Stimulated activated CD8-positive, alpha-beta memory T cell treated with anti-CD3 and anti-CD28 coated beads, Interleukin-4, amount 100 ng/mL, for 1 hour (primary cell): ENCODE measurements at places on chromosomes 16 and 17.

DNA sequence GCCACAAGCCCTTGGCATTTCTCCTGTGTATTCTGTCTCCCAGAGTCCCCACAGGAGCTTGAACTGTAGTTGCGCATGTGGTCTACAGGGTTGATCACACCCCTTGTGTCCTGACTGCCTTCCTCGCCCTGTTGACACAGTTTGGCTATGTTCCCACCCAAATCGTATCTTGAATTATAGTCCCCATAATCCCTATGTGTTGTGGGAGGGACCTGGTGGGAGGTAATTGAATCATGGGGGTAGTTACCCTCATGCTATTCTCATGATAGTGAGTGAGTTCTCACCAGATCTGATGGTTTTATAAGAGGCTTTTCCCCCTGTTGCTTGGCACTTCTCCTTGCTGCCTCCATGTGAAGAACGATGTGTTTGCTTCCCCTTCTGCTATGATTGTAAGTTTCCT is 21.2 kb downstream of the ADAD2 start:
- no peak for DNase-seq

DNA sequence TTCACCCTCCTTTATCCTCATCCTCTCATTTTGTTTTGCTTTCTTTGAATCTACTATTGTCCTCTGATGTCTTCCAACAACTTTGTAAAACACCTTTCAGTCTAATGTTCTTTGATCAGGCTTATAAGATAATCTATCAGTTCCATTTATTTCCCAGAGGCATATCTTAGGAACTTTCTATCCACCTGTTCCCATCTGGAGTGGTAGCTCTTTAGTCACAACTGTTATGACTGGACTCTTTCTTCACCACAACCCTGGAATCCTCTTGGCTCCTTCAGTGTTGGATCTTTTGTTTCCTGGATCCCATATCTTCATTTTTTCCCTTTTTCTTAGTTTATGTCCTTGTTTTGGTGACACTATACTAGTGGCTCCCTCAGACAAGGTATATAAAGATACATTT is 23.5 kb downstream of the RPS6KB1 start:
- DNase-seq: no peak

DNA sequence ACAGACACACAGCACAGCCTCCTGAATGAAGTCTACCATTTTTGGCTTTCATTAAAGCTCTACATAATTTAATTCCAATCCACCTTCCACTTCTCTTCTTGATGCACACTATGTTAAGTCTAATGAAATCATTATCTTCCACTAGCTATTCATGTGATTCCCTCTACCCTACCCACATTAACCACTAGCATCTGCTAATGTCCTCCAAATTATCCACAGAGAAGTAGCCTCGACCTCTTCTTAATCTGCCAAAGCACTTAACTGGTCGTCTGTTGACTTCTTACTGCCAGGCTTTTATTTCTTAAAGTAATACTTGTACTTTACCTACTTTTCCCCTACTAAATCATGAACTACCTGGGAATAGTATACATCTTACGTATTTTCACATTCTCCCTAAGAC is 91.8 kb downstream of the NCOR1 start:
- DNase-seq: no peak

DNA sequence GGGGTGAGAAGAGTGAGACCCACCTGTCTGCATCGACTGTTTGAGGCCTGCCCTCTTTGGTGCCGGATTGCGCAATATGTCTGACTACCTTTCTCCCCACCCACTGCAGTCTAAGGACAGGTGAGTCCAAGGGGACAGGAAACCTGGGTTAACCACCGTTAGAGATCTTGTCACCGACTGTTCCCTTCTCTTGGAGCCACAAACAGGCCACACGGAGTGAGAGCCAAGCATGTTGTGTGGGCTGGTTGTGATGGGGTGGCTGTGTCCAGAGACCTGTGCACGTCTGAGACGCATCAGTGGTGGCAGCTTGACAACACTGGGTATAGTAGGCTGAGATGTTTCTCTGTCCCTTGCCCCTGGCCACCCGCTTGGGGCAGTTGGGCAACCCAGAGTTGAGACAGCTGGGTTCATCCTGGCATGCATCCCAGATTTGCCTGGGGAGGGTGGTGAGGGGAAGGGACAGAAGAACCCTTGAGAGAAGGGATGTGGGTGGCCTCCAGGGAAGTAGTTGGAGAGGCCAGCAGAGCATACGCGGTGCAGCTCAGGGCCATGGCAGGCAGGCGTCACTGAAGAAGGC is 21.4 kb downstream of the MPRIP start:
- no peak for DNase-seq

GRCh38 chr17:42179911-42180410 is 981 bp downstream of the KCNH4 start:
- DNase-seq: no peak

DNA sequence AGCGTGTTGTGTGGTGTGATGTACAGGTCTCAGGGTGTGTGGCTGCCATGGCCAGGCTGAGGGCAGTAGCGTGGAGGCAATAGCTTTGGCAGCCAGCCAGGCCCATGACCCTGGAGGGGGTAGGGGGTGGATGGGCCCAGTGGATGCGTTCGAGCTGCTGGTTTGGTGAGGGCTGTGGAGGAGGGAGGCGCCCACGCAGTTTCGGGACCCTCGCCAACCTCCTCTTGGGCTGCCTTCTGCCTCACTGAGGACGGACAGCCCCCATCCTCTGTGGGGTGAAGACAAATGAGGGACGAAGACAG is 238.6 kb upstream of the GSE1 start:
- no peak for DNase-seq

DNA sequence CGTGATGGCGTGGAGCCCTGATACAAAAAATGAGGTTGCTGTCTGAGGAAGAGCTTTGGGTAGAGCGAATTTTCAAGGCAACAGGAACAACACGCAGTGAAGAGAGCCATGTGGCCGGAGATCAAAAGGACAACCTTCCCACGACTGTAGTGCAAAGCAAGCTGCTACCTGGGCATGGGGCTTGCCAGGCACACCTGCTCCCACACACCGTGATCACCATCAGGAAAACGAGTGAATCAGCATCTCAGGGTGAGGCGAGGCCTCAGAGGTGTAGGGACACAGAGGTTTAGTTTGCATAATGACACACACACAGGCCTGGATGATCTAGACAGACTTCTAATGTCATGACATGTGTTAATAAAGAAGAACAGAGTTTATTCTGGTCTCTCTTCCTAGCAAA is 65.7 kb downstream of the PARN start:
- no peak for DNase-seq

DNA sequence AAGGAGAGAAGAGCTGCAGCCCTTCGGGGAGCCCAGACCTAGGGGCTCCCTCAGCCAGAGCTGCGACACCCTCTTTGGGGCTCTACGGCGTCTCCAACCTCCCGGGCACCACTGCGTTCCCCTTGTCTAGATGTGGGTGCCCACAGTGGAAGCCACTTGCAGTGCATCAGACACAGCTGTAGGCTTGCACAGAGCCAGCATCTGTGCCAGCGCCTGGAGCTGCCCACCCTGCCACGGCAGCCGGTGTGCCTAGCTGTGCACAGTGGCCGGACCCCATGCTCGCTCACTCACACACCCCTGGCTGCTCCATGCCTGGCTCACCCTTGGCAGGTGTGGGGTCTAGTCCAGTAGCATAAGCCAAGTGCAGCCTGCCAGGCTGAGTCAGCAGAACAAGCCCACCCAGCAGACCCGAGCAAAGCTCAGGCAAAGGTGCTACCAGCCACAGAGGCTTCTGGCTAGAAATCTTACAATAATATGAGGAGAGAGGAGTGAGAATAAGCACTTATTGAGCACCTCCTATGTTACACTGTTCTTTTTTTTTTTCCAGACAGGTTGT is 12.9 kb upstream of the KDM8 start:
- no peak for DNase-seq

DNA sequence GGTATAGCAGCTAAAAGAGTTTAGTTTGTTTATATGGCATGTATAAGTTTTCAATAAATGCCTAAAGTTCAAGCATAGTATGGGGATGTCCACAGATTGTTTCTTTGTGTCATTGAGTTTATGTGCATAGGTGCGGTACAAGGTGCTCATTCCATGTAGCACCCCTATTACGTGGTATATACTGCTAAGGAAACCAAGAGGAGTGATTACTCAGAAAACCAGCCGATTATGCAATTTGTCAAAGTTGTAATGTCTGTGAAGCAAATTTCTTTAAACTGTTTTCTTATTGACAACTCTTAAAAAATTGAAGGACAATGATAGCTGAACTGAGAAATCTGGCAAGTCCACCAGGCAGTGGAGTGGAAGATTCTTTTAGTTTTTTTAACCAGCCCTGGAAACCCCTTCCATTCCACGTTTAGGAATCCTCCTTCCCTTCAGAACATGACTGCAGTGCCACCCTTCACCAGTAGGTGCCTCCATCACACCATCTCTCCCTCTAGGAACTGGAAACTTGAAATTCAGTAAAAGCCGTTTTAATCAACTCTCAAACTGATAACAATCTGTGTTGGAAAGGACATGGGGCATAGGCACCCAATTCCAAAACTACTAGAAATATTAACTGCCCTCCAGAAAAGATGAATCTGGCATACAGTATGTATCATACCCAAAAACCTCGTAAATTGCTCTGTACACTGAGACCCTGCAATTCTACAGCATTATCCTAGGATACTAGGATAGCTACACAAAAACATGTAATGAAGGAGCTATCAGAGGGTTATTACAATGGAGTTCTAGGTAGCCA is 43.5 kb downstream of the REXO5 start:
- DNase-seq: peak; percentile 41

DNA sequence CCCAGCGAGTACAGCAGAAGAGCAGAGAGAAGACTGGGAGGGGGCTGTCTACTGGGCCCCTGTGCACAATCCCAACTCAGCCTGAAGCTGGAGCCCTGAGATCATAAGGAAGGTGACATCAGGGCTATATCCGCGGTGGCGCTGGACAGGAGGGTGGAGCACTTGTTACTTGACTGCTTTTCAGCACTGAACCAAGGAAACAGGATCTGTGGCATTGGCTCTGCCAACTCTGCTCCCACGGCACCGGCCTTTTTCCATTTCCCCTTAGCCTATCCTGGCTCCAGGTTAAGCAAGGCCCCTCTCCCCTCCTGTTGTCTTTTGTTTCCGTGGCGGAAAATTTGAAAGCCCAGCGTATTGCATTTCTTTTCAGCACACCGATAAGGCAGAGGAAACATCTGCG is 125.0 kb upstream of the IRX3 start:
- no peak for DNase-seq

DNA sequence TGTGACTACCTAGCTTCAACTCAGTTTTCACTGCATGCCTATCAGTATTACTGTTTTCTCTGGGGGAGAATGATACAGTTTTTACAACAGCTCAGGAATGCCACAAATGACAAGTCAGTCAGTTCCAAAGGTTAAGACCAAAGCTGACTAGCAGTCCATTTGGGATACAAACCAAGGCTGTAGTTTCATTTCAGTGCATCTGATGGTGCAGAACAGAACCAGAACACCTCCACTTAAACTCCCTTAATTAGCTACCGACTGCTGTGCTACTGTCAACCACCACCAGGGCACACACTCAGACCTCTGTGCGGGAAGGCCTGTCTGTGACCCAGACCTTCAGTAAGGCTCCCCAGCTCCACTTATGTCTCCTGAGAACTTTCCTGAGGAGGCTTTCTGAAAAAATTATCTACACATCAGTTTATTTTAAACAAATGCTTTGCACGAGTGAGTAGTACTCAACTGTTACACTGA is 20.4 kb downstream of the NFE2L1 start:
- DNase-seq: no peak

DNA sequence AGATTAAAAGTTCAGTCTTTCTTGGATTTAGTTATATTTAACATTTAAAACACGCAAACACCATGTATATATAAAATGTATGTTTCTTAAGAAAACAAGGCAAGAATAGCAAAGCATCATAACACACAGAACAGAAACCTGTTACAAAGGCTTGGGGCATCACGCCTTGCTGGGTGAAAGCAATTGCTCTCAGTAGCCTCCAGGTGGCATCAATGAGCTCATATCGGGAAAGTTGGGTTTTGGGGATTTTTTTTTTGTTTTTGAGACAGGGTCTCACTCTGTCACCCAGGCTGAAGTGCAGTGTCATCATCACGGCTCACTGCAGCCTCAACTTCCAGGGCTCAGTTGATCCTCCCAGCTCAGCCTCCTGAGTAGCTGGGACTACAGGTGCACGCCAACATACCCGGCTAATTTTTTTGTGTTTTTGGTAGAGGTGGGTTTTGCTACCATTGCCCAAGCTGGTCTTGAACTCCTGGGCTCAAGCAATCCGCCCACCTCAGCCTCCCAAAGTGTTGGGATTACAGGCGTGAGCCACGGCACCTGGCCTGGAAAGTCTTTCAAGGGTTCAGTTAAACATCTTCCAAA is 56.9 kb downstream of the CYB5D2 start:
- DNase-seq: no peak

- no peak for DNase-seq
These were observed 239.4 kb upstream of the TBX2 start for GRCh38 chr17:61160204-61160603.

DNA sequence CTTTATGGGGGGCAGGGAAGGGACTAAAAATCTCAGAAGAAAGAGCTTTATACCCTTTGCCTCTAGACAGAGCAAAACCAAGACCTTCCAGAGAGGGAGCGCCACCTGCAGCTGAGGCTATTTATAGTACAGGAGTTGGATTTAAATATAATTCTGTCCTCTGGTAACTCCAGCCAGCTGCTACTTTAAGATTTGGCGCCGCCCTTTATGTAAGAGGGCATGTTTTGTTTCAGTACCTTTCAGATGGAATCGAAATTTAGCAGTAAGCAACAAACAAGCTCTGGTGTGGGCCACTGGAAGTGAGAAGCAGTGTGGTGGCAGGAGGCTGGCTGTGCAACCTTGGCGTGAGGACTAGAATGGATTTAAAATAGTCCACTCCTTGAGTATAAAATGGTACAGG is 5.2 kb upstream of the GUCY2D start:
- DNase-seq: no peak

DNA sequence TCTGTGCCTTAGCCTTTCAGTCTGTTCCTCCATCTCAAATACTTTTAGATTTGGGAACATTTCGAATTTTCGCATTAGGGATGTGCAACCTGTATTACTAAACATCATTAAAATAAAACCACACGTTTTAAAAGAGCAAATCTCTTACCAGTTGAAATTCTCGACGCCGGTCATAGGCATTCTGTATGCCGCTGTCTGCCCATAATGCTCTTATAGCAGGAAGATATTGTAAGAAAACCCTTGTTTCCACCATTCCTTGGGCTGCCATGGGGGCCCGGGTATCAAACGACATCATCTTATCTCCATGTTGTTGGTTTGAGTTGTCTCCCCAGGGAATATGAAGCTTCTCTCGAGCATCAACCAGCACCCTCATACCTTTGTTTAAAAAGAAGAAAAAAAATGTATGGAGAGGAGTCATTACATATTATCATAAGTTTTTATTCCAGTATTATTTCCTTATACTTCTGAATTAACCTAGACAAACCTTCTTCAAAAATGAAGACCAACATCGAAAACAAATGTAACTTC is 3.1 kb downstream of the GNA13 start:
- no peak for DNase-seq
